Right renal pelvis (tissue), 4 donors: ENCODE measurements at places on chromosomes 4 and X. TPM values are rescaled to one million over a fixed set of nuclear protein-coding genes. Genes with fewer than 3 reads are reported as not detected.

Gene ZBTB49
- 8.6 TPM for polyA plus RNA-seq

DNA sequence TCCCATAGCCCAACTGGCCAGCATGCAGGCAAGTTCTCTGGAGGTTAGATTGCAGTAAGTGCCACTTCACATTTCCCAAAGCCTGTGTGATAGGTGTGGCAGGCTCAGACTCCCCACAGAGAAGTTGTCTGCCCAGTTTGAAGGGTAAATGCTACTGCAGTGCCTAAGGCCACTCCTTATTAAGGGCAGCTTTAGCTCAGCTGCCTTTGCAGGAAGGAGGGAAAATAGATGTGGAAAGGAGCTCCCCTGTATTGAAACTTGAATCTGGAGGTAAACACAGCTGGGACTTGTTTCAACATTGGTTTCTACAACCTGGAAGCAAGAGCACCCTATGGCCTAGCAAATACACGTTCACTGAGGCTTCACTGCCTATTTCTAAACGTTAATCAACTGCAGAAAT is 22.4 kb downstream of the NEXMIF start:
- DNase-seq, result no peak

GRCh38 chr4:175531405-175532091 is 280.5 kb downstream of the GPM6A start:
- no peak for DNase-seq

DNA sequence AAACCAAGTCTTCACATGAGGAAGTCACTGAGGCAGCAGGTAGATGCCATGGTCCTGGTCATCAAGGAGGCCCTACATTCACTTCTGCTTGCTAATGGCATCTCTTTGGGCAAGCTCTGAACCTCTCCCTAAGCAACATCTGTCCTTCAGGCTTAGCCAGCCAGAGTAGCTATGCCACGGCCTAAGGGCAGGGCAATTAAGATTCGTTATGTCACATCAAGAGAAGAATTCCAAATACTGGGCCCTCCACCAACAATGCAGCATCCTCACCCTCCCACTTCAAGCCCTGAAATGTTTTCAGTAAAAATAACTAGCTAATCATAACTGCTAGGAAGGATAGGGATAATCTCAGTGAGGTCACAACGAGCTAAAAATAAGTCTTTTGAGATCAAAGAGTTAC is 120.7 kb upstream of the HCCS start:
- no peak for DNase-seq

GRCh38 chr4:98845960-98846359 is 83.0 kb downstream of the EIF4E start:
- no peak for DNase-seq

Gene STS
- polyA plus RNA-seq, result 7.2 TPM

- no peak for DNase-seq
Measured at GRCh38 chr4:150950657-150951288, 64.3 kb downstream of the LRBA start.
